NCI-H526 treated with DMSO at 0.1 percent for 48 hours (cell line): ENCODE measurements at places on chromosomes 11 and 22.

- DNase-seq: no peak
Measured at GRCh38 chr11:74870485-74870884, 78.4 kb downstream of the XRRA1 start.

DNA sequence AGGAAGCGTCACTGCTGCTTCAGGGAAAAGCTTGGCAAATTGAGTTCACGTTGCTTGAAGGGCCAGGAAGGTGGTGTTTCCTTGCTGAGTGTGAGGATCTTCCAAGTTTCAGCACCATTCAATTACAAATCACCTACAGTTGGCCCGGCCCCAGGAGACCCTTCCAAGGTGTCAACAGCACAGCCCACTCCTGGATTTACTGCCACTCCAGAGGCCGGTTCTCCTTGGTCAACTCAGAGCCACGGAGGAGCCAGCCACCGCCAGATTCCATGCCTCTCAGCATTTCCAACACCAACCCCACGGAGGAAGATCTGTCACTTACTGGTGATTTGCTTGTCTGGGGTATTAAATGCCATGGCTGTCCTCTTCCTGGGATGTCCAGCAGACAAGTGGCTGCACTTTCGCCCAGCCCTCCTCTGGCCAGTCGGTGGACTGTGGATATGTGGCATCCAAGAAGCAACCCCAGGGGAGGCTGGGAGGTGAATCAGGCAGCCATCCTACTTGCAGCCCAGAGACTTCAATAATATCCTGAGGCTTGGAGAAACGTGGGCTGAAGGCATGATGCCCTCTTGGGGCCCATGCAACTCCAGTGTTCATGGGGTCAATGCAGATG, 74.1 kb upstream of the SHANK2 start:
- no peak for DNase-seq

DNA sequence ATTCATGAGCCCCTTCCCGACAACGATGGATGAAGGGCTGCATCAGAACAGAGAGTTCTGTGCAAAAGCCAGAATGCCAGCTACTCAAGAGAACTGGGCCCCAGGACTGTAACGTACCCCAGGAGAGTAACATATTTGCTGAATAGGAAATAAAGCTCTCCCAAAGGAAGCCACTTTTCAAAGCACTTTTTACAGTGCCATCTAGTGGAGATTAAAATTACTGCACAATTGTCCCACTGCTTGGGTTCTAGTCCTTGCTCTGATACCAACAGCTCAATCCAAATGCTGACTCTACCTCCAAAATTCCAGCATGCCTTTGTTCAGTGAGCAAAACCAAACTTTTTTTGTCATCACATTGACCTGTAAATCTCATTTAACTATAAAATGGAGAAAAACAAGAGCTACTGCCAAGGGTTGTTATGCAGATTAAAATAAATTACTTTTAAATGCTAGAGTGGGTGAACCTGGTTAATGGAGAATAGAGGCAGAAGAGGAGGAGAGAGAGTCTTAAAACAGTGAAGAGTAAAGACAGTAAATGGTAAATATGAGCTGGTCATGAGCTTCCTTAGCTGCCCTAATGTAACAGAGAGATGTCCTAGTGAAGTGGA, 87.6 kb upstream of the FSHB start:
- peak; percentile 14 for DNase-seq

DNA sequence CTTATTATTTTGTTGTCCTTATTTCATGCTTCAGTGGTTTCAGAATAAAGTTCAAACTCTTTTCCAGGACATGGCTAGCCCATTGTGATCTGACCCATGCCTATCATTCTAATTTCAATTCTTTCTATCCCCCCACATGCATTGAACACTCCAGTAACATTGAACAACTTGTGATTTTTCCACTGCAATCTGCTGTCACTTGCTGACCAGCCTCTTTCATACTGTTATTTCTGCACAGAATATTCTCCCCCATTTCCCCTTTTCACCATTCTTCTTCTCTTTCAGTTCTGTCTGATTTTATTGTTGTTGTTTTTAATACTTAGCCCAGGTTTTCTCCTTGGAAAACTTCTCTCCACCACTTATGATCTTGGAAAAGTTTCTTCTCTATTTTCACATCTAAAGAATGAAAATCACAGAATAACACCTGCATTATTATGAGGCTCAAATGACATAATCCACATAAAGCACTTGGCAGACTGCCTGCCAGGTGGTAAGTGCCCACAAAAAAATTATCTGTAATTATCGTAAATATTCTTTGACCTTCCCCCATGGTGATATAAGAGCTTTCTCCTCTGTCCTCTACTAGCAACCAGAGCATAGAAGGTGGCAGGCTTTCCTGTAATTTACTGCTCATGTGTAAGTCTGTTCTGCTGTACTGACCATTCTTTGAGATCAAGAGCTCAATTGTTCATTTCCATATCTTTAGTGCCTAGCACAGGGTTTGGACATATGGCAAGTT, 51.9 kb upstream of the EED start:
- DNase-seq: no peak

DNA sequence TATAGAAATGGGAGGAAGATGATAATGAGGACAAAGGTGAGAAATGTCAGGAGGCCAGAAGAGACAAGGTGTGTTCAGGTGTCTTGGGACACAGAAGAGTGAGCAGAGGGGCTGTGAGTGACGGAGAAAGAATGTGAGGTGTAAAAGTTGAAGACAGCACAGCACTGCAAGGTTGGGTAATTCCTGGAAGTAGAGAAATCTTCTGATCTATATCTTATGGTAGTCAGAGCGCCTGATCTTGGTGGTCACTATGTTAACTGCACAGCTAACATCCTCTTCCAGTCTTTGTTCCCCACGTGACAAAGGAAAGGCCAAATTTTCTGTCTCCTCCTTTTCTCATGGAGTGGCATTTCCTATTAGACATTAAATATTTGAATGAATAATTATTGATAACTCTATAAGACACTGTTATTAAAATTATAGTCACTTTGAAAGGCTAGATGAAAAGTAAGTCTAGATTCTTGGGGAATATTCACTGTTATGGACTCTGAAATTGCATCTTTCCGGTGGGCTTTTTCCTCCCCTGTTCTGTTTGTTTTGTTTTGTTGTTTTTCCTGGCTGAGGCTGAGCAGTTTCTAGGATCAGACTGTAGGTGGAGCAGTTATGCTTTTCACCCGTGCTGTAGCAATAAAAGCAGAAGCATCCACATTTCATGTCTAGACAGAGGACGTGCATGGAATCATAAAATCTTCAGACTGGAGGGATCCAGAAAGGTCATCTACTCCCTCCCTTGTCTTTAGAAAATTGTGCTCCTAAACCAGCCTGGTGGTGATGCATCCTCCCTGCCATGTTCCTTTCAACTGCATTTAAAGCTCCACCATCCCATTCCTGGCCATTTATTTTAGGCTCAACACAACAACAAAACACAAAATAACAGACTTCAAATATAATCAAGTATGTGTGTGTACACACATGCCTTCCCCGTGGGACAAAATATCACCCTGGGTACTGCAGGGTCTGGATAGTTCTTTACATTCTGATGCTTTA, 26.6 kb downstream of the SC5D start:
- DNase-seq: peak; percentile 89

GRCh38 chr11:2525166-2525861, 80.5 kb downstream of the KCNQ1 start:
- no peak for DNase-seq

- DNase-seq: no peak
Measured at GRCh38 chr22:49856766-49857618, 3.3 kb downstream of the ZBED4 start.

- no peak for DNase-seq
Measured at GRCh38 chr11:35424157-35424940, 5.0 kb upstream of the SLC1A2 start.

- no peak for DNase-seq
Measured at GRCh38 chr11:76515494-76515893, 70.7 kb downstream of the EMSY start.
